ENCODE measurements at places on chromosomes 16 and 17.

GRCh38 chr16:58087209-58087913 is 41.8 kb downstream of the CFAP20 start:
- no peak for DNase-seq

- no peak for DNase-seq
Measured at GRCh38 chr16:31877876-31878642, 4.5 kb downstream of the ZNF267 start.

- DNase-seq: no peak
Measured at GRCh38 chr17:62859146-62859545, 51.0 kb upstream of the MARCHF10 start.

DNA sequence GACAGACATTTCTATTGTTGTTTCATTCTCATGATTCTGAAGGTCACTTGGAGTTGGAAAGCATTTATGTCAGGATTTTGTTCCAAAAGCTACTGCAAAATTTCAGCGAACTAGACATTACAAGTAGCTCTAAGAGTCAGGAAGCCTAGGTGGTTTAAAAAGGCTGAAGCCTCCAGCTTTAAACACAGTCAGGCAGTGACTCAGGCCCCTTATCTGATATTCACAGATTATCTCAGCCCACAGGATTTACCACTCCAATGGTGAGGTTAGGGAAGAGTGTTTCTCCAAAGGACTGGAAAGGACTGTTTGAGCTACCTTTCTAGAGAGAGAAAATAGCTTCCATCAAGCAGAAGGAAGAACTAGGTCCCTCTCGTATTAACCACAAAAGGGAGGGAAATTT is 624.4 kb upstream of the C16orf82 start:
- no peak for DNase-seq

DNA sequence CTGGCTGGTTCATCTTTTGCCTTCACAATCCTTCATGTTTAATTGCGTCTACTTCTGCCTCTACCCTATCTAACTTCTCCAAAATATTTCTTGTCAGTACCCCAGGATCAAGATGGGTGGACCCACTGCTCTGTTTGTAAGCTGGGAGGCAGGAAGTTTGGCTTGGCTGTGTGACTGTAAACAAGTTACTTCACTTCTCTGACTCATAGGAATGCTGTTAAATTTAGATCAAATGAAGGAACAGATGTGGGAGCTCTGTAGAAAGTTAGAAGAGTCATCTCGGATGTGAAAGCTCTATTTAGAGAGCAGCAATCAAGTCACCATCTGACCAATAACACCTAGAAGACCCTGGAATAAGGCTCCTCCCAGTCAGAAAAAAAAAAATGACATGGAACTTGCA is 55.2 kb upstream of the MRTFB start:
- DNase-seq: no peak

GRCh38 chr16:88533932-88534637 is 36.1 kb upstream of the ZC3H18 start:
- peak; percentile 85 for DNase-seq

All from activated naive CD8-positive, alpha-beta T cell treated with anti-CD3 and anti-CD28 coated beads for 36 hours (primary cell).